ENCODE measurements at places on chromosomes 2 and 18.
A peak's percentile ranks its signal among the peaks of the same experiment; 100 is the strongest.

- no peaks in the 10 kb centered on the region for H3K4me1 ChIP-seq
- no peak overlapping the region for H3K27ac ChIP-seq
- no peak for DNase-seq
- H3K4me3 ChIP-seq, result no peak overlapping the region
Measured at GRCh38 chr18:8011361-8011760, 444.2 kb downstream of the PTPRM start.

- no peaks in the 10 kb centered on the region for H3K4me1 ChIP-seq
- H3K4me3 ChIP-seq, result no peak overlapping the region
- no peaks in the 10 kb centered on the region for H3K27me3 ChIP-seq
- no peak for DNase-seq
- no peaks in the 10 kb centered on the region for H3K36me3 ChIP-seq
- H3K27ac ChIP-seq, result no peak overlapping the region
Measured at GRCh38 chr2:7348761-7349160, 431.5 kb downstream of the RNF144A start.

DNA sequence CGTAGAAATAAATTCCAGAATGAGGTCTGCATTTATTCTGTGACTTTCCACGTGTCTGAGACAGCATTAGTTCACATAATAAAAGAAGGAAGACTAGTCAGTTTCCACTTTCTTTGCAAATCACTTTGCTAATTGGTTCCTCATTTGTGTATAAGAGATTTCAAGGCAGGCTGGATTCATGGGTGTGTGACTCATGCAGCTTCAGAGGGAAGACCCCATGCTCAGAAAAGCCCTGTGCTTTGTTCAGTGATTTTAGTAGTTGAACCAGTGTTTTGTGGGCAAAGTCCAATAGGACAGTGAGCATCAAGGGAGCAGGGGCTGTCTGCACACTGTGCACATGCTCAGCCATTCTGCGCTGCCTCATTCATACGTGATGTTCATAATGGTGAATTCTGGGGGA, 297.8 kb downstream of the DLGAP1 start:
- no peaks in the 10 kb centered on the region for H3K4me1 ChIP-seq
- no peak for DNase-seq
- H3K36me3 ChIP-seq, result no peaks in the 10 kb centered on the region

- peaks cover 68% of the 10 kb centered on the region for H3K4me1 ChIP-seq
- H3K36me3 ChIP-seq, result peaks cover 9% of the 10 kb centered on the region
- peak overlapping the region; percentile 64 for H3K4me3 ChIP-seq
Measured at GRCh38 chr2:74003494-74004211, 18.9 kb downstream of the TET3 start.

GRCh38 chr2:203621981-203622515, 84.4 kb upstream of the CD28 start:
- no peak overlapping the region for H3K27ac ChIP-seq
- H3K4me3 ChIP-seq, result no peak overlapping the region
- peaks cover 5% of the 10 kb centered on the region for H3K4me1 ChIP-seq

DNA sequence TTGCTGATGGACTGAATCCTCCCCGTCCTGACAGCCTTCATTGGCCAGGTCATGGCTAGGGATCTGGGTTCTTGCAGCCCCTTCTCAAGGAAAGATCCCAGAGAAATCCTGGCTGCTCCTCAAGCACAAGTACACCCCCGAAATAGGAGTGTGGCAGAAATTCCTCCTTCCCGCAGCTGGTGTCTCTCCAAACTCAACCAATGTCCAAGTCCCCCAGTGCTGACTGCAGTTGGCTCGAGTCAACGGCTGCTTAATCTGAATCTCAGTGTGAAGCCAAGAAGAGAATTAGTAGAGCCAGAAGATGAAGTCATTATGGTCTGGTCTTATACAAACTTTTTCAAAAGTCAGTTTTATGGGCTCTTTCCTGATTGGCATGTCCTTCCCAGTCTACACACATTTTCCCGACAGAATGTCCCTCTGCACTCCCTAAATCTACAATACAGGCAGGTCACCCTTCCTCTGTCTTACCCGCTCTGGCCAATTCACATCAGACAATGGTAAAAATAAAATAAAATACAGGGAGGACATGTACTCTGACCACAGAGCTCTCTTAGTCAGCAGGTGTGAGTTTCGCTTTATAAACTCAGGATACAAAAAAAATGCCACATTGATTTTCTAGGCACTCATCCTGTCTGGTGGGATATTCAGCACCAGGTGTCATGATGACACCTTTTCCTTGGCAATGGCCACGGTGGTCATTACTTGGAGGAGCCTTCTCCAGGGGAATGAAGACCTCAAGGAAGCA, 76.9 kb upstream of the PAPOLG start:
- H3K27me3 ChIP-seq, result peaks cover 6% of the 10 kb centered on the region
- H3K4me1 ChIP-seq, result peaks cover 14% of the 10 kb centered on the region
- DNase-seq, result no peak
- no peaks in the 10 kb centered on the region for H3K36me3 ChIP-seq
- no peak overlapping the region for H3K27ac ChIP-seq

- H3K27me3 ChIP-seq, result no peaks in the 10 kb centered on the region
- peaks cover 6% of the 10 kb centered on the region for H3K4me1 ChIP-seq
Measured at GRCh38 chr2:219684721-219685689, 57.6 kb downstream of the SLC4A3 start.

DNA sequence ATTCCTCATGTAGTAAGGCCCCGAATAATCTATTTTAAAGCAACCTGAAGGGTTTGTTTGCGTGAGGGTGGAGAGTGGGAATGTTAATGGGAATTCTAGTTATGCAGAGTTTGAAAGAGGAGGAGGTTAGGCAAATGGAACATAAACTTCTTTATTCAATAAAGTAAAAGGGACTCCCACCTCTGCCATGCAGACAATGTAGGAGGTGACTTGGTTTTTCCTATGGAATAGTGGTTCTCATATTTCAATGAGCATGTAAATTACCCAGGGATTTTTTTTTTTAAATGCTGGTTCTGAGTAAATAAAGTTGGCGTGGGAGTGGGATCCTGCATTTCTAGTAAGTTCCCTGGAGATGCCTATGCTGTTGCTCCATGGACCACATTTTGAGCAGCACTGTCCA, 367.9 kb downstream of the THSD7B start:
- no peak overlapping the region for H3K27ac ChIP-seq
- no peaks in the 10 kb centered on the region for H3K36me3 ChIP-seq
- no peak for DNase-seq

Measured in activated T-helper 1 cell treated with anti-CD3 and anti-CD28 coated beads, Interleukin-12 subunit alpha, Interleukin-12 subunit beta, Interleukin-2, Interleukin-4 antibody, amounts not matched to agents 30 ng/mL and 10 ng/mL and 1 ng/mL, durations not matched to agents 14 hours and 24 hours and 36 hours (primary cell).